Spinal cord (tissue), 10 donors: ENCODE measurements at places on chromosomes 2 and 18. TPM values are rescaled to one million over a fixed set of nuclear protein-coding genes. Genes with fewer than 3 reads are reported as not detected.
A peak's percentile ranks its signal among the peaks of the same experiment; 100 is the strongest.

DNA sequence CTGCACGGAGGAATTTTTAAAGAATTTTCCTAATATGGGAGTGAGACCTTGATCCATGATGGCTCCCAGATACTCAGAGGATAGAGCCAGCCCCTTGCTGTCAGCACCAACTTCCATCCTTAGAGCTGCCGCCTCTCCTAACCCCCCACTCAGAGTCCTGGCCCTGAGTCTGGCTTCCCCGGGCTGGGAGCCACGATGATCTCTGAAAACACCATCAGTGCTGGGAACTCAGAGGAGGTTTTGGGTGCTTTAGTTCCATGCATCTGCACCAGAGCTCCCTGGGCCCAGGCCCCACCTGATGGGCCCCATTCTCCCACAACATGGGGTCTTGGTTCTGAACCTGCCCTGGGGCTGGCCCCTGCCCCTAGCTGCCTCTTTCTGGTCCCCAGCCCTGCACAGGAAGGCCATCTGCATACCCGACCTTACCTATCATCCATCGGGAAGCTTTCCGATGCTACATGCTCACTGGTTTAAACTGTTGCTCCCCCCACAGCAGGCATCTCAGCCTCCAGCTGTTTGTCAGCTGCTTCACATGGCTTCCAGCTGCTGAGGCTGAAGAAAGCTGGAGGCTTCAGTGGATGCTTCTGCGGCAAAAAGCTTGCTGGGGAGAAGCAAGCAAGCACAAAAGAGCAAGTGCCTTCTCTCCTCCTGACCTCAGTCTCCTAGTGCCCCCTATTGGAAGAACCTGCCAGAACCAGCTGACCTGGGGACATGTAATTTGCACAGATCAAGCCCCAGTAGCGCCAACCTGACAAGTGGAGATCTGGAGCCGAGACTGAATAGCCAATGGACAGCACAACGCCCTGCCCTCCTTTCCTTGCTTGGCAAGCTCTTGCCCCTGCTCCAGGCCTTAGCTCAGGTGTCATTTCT, 24.2 kb upstream of the RHOB start:
- H3K27ac ChIP-seq: peak overlapping the region; percentile 19
- peak; percentile 74 for DNase-seq
- peaks cover 37% of the 10 kb centered on the region for H3K4me1 ChIP-seq
- H3K4me3 ChIP-seq: no peak overlapping the region

GRCh38 chr2:443741-444140, 155.8 kb upstream of the ALKAL2 start:
- no peak for DNase-seq
- no peaks in the 10 kb centered on the region for H3K36me3 ChIP-seq
- H3K4me1 ChIP-seq: peaks cover 33% of the 10 kb centered on the region
- H3K4me3 ChIP-seq: no peak overlapping the region
- H3K27ac ChIP-seq: no peak overlapping the region
- H3K27me3 ChIP-seq: no peaks in the 10 kb centered on the region

- H3K27me3 ChIP-seq: no peaks in the 10 kb centered on the region
- no peak overlapping the region for H3K27ac ChIP-seq
- no peak overlapping the region for H3K4me3 ChIP-seq
- DNase-seq: no peak
- H3K4me1 ChIP-seq: no peaks in the 10 kb centered on the region
Observed at GRCh38 chr2:160977376-160977775, 182.9 kb upstream of the TANK start.

DNA sequence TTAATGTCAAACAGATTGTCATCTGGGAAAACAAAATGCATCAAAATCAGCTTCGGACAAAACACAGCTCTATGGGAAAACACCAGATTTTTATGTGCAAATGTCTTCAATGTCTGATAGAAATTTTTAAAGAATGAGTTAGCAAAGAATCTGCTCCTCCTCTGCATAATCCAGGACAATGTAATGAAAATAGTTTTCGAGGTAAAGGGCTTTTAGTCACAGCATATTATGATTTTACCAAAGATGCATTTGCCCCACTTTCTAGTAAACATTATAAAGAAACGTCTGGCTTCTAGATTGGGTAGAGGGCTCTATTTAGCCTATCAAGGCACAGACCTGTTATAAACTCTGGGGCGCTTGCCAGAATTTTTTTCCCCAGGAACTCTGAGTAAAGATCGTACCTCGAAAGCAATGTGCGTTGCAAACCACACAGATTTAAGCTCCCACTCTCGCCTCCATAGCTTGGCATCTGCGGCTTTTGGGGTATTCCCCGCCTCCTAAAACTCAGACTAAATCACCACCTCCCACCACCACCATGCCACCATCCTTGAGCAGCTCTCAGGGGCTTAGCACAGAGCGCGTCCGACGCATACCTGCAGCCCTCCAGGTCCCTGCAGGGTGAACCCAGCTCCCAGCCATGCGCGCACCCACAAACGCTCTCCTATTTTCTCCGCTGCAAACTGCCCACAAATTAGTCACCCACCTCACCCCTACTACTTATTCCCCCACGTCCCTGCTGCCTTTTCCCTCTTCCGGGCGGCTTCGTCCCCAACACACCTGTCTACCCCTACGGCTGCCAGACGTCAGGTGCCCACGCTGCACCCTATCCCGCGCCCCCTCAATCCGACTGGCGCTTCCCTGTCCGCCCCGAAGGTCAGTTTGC, 829 bp downstream of the ACVR1C start:
- H3K4me1 ChIP-seq: peaks cover 13% of the 10 kb centered on the region
- H3K27ac ChIP-seq: no peak overlapping the region
- peaks cover 19% of the 10 kb centered on the region for H3K27me3 ChIP-seq
- no peaks in the 10 kb centered on the region for H3K36me3 ChIP-seq
- H3K4me3 ChIP-seq: peak overlapping the region; percentile 35

GRCh38 chr2:118061135-118061955, 26.9 kb upstream of the INSIG2 start:
- no peaks in the 10 kb centered on the region for H3K4me1 ChIP-seq
- no peak overlapping the region for H3K4me3 ChIP-seq
- no peaks in the 10 kb centered on the region for H3K36me3 ChIP-seq
- DNase-seq: no peak

DNA sequence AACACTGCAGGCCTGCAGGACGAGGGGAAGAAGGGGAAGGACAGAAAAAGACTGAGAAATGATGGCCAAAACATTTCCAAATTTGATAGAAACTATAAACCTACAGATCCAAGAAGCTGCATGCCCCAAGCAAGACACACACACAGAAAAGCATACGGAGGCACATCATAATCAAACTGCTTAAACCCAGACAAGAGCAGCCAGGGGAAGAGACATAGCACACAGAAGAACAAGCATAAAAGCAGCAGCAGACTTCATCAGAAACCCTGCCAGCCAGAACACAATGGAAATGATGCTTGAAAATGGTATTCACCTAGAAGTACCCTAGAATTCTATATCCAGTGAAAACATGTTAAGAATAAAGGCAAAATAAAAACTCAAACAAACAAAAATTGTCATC, 57.2 kb upstream of the RNU4ATAC start:
- no peaks in the 10 kb centered on the region for H3K27me3 ChIP-seq
- H3K27ac ChIP-seq: no peak overlapping the region
- peaks cover 4% of the 10 kb centered on the region for H3K4me1 ChIP-seq
- peaks cover 12% of the 10 kb centered on the region for H3K36me3 ChIP-seq
- no peak for DNase-seq

GRCh38 chr2:383888-384287, 96.0 kb upstream of the ALKAL2 start:
- peaks cover 4% of the 10 kb centered on the region for H3K4me1 ChIP-seq
- H3K27me3 ChIP-seq: peaks cover 2% of the 10 kb centered on the region
- H3K4me3 ChIP-seq: no peak overlapping the region
- peaks cover 2% of the 10 kb centered on the region for H3K36me3 ChIP-seq
- no peak overlapping the region for H3K27ac ChIP-seq

DNA sequence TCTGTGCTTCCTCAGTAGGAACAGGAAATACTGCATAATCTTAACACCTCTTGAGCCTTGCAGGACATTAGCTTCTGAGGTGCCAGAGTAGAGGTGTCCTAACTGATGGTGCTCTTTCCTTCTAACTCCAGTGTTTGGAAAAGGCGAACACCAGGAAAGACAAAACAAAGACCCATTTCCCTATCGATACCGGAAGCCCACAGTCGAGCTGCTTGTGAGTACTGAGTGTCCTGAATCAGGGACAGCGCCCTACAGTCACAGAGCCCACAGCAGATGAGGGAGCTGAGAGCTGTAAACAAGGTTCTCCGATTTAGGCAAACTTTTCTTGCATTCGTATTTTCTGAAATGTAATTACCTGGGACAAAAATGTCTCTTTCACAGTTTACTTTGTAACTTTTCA, 50.7 kb downstream of the SLC14A2 start:
- H3K36me3 ChIP-seq: no peaks in the 10 kb centered on the region
- H3K27me3 ChIP-seq: no peaks in the 10 kb centered on the region

DNA sequence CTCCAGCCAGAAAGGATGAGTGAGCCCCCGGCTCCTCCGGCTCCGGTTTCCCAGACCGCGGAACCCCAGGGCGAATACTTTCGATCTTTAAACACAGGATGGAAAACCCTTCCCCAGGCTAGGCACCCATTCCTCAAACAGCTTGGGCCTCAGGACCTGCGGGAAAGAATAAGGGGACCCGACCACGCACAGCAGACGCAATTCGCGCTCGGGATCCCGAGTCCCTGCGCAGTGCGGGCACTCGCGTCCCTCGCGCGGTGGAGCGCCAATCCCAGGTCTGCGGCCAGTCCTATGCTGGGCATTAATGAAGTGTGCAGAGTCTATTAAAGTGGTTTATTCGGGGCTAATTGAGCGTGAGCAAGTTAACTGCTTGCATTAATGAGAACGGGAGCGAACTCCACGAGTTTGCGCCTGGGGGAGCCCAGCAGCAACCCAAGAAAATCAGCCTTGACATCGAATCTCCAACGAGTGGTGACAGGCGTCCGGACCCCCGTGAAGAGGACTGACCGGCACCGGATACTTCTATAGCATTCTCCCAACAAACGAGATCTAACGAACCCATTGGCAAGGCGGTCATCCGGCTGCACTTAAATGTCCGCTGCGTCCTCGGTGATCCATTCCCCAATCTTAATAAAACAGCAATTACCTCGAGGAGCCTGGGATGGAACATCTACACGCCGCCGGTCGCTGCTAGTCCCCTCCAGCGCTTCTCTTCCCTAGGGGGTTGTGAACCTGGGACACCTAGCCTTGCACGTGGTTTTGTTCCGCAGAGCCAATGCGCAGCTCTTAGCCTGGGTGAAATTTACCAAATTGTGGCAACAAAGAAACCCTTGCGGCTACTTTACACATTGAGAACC, 1.6 kb downstream of the OSR1 start:
- H3K27ac ChIP-seq: peak overlapping the region; percentile 64
- DNase-seq: no peak
- peak overlapping the region; percentile 60 for H3K4me3 ChIP-seq
- peaks cover 54% of the 10 kb centered on the region for H3K4me1 ChIP-seq
- H3K36me3 ChIP-seq: no peaks in the 10 kb centered on the region

DNA sequence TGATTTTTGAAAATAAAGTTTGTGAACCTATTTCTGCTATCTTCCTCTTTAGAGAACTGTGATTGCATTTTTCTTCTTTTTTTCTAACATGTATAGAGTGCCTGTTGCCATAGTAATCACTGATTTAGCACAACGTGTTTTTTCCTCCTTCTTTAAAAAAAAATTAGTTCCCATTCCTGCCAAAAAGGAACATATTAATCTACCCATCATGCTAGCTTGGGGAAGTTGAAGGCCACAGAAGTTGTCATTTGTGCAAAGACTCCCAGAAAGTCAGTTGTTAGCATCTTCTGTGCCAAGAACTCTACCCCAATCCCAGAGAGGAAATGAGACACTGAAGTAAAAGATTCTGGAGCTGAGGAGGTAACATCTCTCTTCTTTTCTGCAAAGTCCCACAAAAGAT, 57.3 kb downstream of the SLC8A1 start:
- H3K36me3 ChIP-seq: no peaks in the 10 kb centered on the region
- H3K27me3 ChIP-seq: no peaks in the 10 kb centered on the region
- no peak for DNase-seq
- H3K4me3 ChIP-seq: no peak overlapping the region
- H3K27ac ChIP-seq: no peak overlapping the region
- H3K4me1 ChIP-seq: no peaks in the 10 kb centered on the region

- no peaks in the 10 kb centered on the region for H3K27me3 ChIP-seq
- H3K4me3 ChIP-seq: no peak overlapping the region
- DNase-seq: no peak
- H3K27ac ChIP-seq: no peak overlapping the region
- H3K4me1 ChIP-seq: no peaks in the 10 kb centered on the region
Observed at GRCh38 chr2:85104228-85104627, 29.0 kb upstream of the TCF7L1 start.

DNA sequence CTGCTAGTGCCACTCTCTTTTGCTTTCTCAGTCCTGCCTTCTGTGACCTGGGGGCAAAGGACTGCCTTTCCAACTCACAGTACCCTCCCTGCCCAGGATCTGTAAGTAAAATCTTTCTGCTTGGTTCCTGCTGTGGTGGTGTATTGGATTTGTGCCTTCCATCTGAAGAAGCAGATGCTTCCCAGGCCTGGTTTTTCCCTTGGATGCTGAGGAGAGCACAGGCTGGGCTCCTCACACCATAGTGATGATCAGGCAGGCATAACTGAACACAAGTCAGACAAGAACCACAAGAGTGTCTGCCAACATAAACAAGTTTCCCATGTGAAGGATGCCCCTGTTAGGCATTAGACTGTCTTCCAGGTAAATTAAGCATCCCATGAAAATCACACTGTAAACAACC, 121.3 kb upstream of the NRXN1 start:
- no peak overlapping the region for H3K27ac ChIP-seq
- peaks cover 4% of the 10 kb centered on the region for H3K36me3 ChIP-seq

- no peaks in the 10 kb centered on the region for H3K36me3 ChIP-seq
- no peak overlapping the region for H3K4me3 ChIP-seq
- no peak overlapping the region for H3K27ac ChIP-seq
- peaks cover 11% of the 10 kb centered on the region for H3K4me1 ChIP-seq
- no peak for DNase-seq
Observed at GRCh38 chr2:71684226-71685072, 231.1 kb downstream of the DYSF start.

GRCh38 chr2:120410487-120410886, 64.6 kb downstream of the INHBB start:
- no peaks in the 10 kb centered on the region for H3K36me3 ChIP-seq
- no peak for DNase-seq
- no peak overlapping the region for H3K27ac ChIP-seq
- no peaks in the 10 kb centered on the region for H3K27me3 ChIP-seq
- no peak overlapping the region for H3K4me3 ChIP-seq
- no peaks in the 10 kb centered on the region for H3K4me1 ChIP-seq

The POTEI gene
- total RNA-seq: 0.72 TPM

The PJVK gene
- total RNA-seq: 7.9 TPM

The CDH20 gene
- 17.2 TPM for total RNA-seq

The CHRNG gene
- 0.06 TPM for total RNA-seq

The HOXD8 gene
- 12.9 TPM for total RNA-seq
